ENCODE measurements at places on chromosomes 3 and 15.

DNA sequence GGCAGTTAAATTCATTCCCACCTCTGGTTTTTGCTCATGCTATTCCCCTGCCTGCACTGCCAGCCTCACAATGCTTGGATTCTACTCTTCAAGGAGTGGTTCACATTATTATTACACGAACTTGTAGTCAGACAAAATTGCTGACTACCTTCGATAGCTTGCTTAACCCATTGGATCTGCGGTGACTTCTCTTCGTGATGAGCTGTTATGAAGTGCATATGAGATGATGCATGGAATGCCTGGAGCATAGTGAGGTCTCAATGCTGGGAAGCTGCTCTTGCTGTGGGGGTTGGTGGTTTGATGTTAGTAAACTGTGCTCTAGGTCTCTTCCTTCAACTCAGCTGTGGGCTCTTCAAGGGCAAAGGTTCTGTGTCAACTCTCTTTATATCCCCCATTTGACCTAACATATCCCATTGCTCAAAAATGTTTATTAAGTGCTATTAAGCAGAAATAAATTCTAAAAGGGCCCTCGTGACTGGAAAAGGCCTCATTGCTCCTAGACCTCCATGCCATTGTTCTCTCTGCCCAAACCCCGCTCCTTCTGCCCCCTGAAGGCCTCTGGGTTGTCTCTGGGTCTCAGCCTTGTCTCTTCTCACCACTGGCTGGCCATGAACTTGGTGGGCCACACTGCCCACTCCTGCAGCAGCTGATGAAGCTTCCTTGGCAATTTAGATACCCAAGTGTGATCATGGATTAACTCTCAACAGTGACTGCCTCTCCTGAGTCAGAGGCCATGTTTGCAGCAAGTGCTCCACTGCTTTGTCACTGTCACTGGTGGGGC, 4.5 kb upstream of the SLCO2A1 start:
- no peak for DNase-seq

GRCh38 chr15:59976480-59977271, 27.4 kb upstream of the FOXB1 start:
- no peak for DNase-seq

DNA sequence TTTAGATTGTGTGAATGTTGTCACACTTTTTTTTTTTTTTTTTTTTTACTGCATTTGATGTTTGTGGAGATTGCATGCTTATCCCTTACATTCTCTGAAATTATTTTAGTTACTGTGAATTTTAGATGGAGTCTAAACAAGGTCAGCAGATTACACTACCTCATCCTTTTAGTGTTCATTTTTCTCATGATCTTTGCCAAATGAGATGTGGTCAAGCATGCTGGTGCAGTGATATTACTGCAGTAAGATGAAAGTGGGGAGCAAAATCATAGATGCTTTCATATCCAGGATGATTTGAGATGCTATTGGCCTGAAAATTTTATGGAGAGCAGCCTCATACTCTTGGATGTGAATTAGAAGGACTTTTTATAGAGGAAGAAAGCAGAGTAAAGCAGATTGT, 45.8 kb downstream of the SLC25A26 start:
- no peak for DNase-seq

DNA sequence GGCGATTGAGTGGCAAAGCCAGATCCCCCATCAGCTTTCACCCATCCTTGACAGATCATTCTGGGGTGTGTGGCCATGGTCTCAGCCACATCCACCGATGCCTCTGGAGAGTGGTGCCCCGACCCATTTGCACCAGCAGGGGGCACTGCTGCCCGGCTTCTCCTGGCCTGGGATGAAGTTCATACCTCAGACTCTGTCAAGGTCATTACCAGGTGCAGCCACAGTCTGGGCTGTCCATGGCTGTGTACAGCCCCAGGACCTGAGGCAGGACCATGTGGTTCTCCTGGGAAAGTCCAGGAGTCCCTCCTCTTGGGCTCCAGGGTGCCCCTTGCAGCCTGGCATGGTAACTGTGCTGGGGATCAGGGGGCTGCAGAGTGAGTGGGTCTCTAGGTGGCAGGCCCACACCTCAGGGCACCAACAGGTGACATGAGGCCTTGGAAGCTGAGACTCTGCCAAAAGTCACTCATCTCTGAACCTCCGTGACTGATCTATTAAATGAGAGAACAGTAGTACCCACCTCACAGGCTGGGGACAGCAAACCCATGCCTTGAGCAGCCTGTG, 67.2 kb downstream of the CACNA2D2 start:
- DNase-seq: no peak

DNA sequence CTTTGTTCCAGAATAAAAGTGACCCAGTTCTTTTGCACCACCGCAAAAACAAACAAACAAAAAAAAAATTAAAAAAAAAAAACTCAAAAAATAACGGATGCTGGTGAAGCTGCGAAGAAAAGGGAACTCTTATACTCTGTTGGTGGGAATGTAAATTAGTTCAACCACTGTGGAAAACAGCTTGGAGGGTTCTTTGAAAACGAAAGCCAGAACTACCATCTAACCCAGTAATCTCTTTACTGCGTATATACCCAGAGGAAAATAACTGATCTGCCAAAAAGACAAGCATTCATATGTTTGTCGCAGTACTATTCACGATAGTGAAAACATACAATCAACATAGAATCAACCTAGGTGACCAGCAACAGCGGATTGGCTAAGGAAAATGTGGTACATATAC, 298.9 kb upstream of the CBLB start:
- no peak for DNase-seq

- no peak for DNase-seq
These were observed 18.3 kb downstream of the P2RY1 start for GRCh38 chr3:152853196-152853595.

- DNase-seq: no peak
These were observed 330.4 kb upstream of the LRRFIP2 start for GRCh38 chr3:37504583-37505357.

GRCh38 chr3:37478721-37479210, 304.4 kb upstream of the LRRFIP2 start:
- no peak for DNase-seq

- no peak for DNase-seq
These were observed 37.3 kb downstream of the ATP2B2 start for GRCh38 chr3:10467904-10468612.

- no peak for DNase-seq
These were observed 18.1 kb upstream of the TRAT1 start for GRCh38 chr3:108804437-108804836.

GRCh38 chr3:48845170-48845569, 2.5 kb downstream of the PRKAR2A start:
- DNase-seq: no peak
